CD14-positive monocyte (primary cell): ENCODE measurements at places on chromosomes 11 and 22. TPM values are rescaled to one million over a fixed set of nuclear protein-coding genes. Genes with fewer than 3 reads are reported as not detected.

Gene FOLH1
- polyA plus RNA-seq = not detected in 2 replicates

Gene BTG4
- not detected for polyA plus RNA-seq

Gene ACR
- not detected for polyA plus RNA-seq

Gene EMSY
- 9.4 TPM for polyA plus RNA-seq

Gene RAB38
- 0.36 and 0.69 TPM in 2 replicates for polyA plus RNA-seq

Gene TUBA8
- 0.27 TPM for polyA plus RNA-seq

Gene INSC
- polyA plus RNA-seq = not detected in 2 replicates

Gene ALKBH8
- polyA plus RNA-seq = 0.83 TPM

Gene CASP4
- 148 TPM for polyA plus RNA-seq

Gene EXPH5
- not detected for polyA plus RNA-seq

Gene RFPL2
- polyA plus RNA-seq = 0.36 TPM

Gene MISFA
- 0.34 and 0.43 TPM in 2 replicates for polyA plus RNA-seq

Gene CALCA
- not detected for polyA plus RNA-seq

Gene PTGDR2
- 0.32 and 0.60 TPM in 2 replicates for polyA plus RNA-seq

Gene CCS
- 26.9 TPM for polyA plus RNA-seq

Gene TEX54
- polyA plus RNA-seq = 0.74 TPM

Gene UPK3A
- polyA plus RNA-seq = 14.0 TPM

Gene HEPHL1
- polyA plus RNA-seq = not detected

Gene OR8D2
- not detected for polyA plus RNA-seq

Gene HOATZ
- polyA plus RNA-seq = not detected in 2 replicates

Gene C11orf52
- polyA plus RNA-seq = not detected

Gene OR5M11
- not detected in 2 replicates for polyA plus RNA-seq

Gene DNAJB7
- not detected for polyA plus RNA-seq

Gene RIMBP3C
- polyA plus RNA-seq = 0.11 TPM

Gene HTR3B
- 0.14 TPM for polyA plus RNA-seq

Gene CSF2RB
- 52.7 TPM for polyA plus RNA-seq

Gene DTX4
- 1.1 TPM for polyA plus RNA-seq

Gene HBG2
- polyA plus RNA-seq = 5.1 TPM

Gene SCN2B
- polyA plus RNA-seq = not detected

Gene XRCC6
- polyA plus RNA-seq = 267 TPM

Gene OR51I1
- polyA plus RNA-seq = not detected in 2 replicates

Gene TMEM25
- polyA plus RNA-seq = not detected

Gene CDC42EP1
- polyA plus RNA-seq = 8.5 TPM

Gene FDXACB1
- 1.9 TPM for polyA plus RNA-seq

Gene NCF4
- polyA plus RNA-seq = 209 TPM

Gene STX5
- polyA plus RNA-seq = 39.6 TPM

Gene BIRC3
- polyA plus RNA-seq = 3.0 TPM

Gene SYCE3
- 1.9 TPM for polyA plus RNA-seq

Gene NRGN
- polyA plus RNA-seq = 19.2 TPM

Gene PGA5
- 1.0 TPM for polyA plus RNA-seq

Gene PMM1
- 23.5 TPM for polyA plus RNA-seq

Gene SOX6
- not detected for polyA plus RNA-seq

Gene OR51B4
- polyA plus RNA-seq = not detected

Gene APOL1
- 7.5 and 9.1 TPM in 2 replicates for polyA plus RNA-seq

Gene ZDHHC24
- 10.9 TPM for polyA plus RNA-seq

Gene APLNR
- polyA plus RNA-seq = not detected

Gene HEPN1
- polyA plus RNA-seq = not detected in 2 replicates

Gene USP2
- polyA plus RNA-seq = 0.36 TPM in 1 of 2 replicates, not detected in the other

Gene MRGPRX3
- not detected for polyA plus RNA-seq

Gene AP2A2
- polyA plus RNA-seq = 48.2 and 61.0 TPM in 2 replicates

Gene RASGRP2
- 68.8 TPM for polyA plus RNA-seq

Gene MS4A6A
- 3,009 TPM for polyA plus RNA-seq

Gene C11orf87
- polyA plus RNA-seq = not detected

Gene CD3G
- polyA plus RNA-seq = 0.08 TPM in 1 of 2 replicates, not detected in the other

Gene ADORA2A
- polyA plus RNA-seq = 10.2 and 10.4 TPM in 2 replicates

Gene PCF11
- polyA plus RNA-seq = 8.3 TPM

Gene MYOD1
- polyA plus RNA-seq = not detected

Gene DDI1
- not detected for polyA plus RNA-seq
